Activated CD8-positive, alpha-beta memory T cell treated with anti-CD3 and anti-CD28 coated beads, Interleukin-2, amount 50 U/mL, for 4 hours (primary cell): ENCODE measurements at places on chromosomes 13 and 19.

GRCh38 chr13:59424661-59425060 is 739.1 kb downstream of the DIAPH3 start:
- DNase-seq, result no peak

GRCh38 chr13:106651442-106651841 is 83.5 kb upstream of the ARGLU1 start:
- no peak for DNase-seq

DNA sequence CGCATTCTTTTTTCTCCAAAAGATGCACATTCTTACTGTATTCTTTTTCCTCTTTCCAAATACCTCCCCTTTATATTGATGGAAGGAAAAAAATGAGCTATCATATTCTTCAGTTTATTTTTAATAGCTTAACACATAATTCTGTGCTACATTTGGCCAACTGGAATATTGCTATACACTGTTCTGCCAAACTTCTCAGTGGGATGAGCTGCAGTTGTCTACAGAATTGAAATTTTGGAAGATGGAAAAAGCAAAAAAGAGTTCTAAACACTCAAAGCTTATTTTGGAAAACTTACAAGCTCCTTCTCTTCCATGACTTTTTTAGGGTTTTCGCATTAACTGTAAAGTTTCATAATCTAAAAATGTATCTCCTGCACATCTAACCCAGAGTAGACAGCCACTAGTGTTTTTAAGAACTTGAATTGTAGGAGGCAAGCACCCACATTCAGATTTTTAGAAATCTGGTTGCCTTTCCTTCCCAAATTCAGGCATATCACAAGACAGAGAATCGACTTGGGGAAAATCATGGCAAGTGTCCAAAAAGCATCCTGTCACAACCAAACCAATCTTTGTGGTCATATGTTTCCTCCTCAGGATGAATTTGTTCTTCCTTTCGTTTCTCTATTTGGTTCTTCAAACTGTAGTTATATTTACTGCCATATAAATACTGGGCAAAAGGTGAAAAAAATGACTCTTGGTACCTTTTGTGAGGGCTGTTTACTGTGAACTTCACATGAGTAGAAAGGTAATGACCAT is 111.4 kb upstream of the FRY start:
- DNase-seq, result no peak

GRCh38 chr13:107882708-107883560 is 332.4 kb downstream of the LIG4 start:
- DNase-seq, result no peak

GRCh38 chr13:99179460-99179859 is 21.2 kb upstream of the UBAC2 start:
- no peak for DNase-seq
